Skeletal muscle cell (primary cell): ENCODE measurements at places on chromosomes 2 and 18.

- DNase-seq, result no peak
These were observed 18.7 kb upstream of the IHH start for GRCh38 chr2:219079417-219079816.

- DNase-seq, result no peak
These were observed 76.2 kb downstream of the CHRNA1 start for GRCh38 chr2:174688079-174688478.

DNA sequence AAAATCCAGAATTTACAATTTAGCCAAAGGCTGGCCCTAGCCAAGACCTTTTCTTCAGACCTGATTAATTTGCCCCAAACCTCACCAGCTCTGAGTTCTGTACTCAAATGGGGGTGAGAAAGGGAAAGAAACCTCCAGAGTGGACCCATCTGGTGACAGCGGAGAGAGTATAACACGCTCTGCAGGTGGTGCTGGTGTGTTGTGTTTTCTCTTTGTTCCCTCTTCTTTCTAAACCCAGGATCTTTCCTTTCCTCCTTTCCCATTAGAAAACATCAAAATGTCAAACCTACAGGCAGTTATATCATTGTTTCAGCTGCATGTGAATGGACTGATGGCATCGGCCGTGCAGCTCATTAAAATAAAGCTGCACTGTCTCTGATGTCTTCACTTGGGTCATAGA, 253.2 kb upstream of the SP5 start:
- no peak for DNase-seq

- DNase-seq, result no peak
These were observed 5.9 kb downstream of the GALR1 start for GRCh38 chr18:77255426-77256105.

GRCh38 chr2:150060341-150060740, 427.1 kb downstream of the RND3 start:
- no peak for DNase-seq
